NCI-H446 treated with DMSO at 0.1 percent for 48 hours (cell line): ENCODE measurements at places on chromosomes 6 and 20.

GRCh38 chr6:99789767-99790166, 183.1 kb downstream of the PRDM13 start:
- no peak for DNase-seq

- no peak for DNase-seq
Measured at GRCh38 chr20:44683263-44684046, 31.7 kb upstream of the CCN5 start.

DNA sequence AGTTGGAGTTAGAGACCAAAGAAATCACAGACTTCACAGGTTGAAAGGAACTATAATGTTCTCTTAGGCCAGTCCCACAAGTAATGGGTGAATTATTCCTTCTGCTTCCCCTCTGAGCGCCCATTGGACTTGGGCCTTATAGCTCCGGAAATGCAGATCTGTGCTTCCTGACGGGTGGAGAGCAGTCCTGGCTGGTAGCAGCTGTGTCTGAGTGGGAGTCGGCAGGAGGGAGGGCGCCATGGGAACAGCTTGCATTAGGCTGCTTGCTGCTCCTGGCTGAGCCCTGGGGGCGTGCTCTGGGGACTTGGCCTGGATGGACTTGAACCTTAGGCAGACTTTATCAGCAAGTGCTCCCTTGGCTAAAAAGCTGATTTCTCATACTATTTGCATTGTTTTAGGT, 18.4 kb upstream of the NUP153 start:
- DNase-seq = peak; percentile 69

DNA sequence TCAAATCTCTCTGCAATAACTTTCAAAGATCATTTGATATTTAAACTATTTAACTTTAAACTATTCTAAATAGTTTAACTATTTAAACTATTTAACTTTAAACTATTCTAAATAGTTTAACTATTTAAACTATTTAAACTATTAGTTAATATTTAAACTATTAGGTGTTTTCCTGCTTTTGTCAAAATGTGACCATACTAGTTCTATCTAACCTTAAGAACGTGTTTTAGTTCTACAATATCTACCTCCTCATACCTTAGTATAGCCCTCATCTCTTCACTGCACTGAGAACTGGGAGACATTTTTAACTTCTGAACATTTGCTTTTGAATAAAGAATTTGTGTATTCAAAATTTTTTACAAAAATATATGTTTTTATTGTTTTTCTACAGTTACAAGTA, 429.1 kb downstream of the ADGRB3 start:
- no peak for DNase-seq

- no peak for DNase-seq
Measured at GRCh38 chr6:155765275-155766194, 309.9 kb upstream of the NOX3 start.

DNA sequence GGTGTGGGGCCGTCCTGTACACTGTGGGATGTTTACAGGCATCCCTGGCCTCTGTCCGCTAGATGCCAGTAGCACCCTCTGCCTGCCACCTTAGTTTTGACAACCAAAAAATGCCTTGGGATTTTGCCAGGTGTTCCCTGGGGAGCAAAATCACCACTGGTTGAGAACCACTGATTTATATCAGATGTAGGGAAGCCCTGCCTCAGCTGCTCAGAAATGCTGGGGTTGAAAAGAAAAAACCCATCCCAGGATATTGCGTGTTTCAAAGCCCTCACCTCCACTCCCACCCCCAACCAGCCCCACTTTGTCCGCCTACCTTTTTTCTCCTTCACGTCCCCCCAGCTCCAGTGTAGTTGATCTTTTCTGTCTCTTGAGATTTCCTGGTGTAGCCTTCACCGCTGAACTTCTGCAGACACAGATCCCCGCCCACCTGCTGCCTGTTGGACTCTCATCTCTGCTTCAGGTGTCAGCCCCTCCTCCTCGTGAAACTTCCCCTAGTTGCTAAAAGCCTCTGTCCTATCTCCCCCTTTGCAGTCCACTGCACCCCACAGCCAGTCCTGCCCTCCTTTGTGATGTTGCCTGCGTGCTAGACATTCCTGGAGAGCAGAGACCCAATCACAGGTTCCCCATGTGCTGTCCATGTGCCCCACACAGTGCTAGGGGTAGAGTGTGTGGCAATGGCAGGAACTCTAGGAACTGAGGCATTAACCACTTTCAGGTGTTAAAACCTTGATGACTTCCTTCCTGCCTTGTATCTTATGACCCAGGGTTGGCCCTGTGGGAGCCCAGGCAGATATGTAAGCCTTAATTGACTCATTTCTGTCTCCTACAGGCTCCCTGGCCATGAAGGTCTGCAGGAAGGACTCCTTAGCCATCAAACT, 98.9 kb downstream of the TBC1D7 start:
- no peak for DNase-seq

DNA sequence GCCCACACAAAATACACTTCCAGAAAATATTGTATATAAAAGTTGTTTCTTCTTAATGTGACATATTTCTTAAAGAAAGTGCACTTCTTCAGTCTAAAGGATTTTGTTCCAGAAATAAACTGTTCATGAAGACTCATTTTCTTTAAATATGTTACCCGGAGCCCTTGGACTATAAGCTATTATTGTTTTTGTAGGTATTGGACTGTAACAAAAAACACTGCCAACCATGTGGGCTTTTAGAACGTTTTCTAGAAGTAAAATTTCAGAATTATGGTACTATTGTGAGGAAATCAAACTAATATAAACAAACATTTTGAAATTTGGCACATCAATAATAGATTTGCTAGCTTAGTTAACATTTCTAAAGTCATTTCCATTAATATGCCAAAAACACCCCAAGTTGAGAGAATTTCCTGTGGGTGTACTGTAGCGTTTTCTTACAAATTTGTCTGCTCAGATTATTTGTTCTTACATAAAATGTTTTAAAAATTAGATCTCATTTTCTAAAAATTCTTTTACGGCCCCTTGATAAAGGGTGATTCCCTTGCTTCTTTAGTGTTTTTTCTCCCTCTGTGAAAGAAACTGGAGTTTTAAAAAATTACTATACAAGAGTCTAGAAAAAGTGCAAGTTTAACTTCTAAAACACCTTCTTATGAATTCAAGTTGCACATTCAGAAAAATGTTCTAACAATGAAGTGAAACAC, 3.4 kb downstream of the NKX2-4 start:
- no peak for DNase-seq

- no peak for DNase-seq
Measured at GRCh38 chr20:25318471-25319240, 70.8 kb downstream of the PYGB start.

DNA sequence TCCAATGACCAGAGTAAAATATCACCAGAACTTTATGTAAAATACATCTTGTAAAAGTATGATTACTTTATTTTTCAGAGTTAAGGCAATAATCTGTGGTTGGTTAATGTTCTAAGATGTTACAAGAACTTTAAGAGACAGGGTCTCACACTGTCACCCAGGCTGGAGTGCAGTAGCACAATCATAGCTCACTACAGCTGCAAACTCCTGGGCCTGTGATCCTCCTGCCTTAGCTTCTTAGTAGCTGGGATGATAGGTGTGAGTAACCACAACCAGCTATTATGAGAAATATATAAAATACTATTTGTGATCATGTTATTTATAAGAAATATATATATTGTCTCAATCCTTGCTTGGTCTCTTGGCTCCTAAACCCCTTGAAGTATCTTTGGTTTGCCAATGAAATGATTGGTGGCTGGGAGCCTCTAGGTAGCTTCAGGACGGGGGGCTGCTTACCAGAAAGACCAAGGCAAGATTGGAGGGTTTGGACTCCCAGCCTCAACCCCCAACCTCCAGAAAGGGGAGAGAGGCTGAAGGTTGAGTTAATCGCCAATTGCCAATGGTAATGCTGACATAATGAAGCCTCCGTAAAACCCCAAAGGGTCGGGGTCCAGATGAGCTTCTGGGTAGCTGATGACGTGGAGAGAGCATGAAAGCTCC, 15.4 kb downstream of the SOD2 start:
- DNase-seq = no peak

DNA sequence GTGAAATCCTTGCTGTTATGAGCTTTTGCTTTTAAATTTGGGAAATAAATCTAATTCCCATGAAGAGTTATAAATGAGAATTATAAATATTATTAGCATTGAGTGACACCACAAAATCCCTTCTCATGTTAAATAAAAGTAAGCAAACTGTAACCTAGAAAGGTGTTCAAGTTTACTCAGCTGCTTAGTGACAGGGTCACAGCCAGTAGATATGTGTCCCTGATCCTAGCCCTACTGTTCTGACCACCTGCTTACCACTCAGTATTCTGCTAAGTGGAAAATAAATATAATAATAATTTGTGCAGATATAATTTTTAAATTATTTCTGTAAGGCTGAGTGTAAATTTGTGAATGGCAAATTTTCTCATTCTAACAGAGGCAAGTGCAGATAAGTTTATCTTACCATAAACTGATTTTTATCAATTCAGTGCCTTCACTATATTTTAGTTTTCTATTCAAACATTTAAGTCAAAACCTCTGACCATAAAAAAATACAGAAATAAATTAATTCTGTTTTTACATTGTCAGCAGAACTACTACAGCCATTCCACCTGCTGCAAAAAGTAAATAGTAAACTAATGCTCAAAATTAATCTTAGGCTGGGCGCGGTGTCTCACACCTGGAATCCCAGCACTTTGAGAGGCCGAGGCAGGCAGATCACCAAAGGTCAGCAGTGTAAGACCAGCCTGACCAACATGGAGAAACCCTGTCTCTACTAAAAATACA, 118.2 kb downstream of the TENT5A start:
- no peak for DNase-seq

DNA sequence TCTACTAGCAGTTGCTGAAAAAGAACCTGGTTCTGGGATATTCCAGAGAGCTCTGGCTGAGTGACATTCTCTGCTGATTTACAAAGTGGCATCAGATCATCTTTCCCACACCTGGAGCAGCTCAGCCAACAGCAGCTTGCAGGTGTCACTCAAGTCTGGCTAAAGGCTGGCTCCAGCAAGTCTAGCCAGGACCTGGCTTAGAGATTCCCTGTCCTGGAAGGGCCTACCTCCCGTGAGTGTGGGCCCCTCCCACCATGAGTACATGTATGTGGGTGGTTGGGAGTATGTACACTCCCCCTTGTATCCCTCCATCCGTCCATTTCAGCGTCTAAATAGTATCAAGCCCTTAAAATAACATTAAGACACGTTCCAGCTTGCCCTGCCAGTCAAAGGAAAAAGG, 539.3 kb upstream of the ID4 start:
- DNase-seq = no peak

GRCh38 chr6:159127701-159128100, 41.5 kb upstream of the FNDC1 start:
- no peak for DNase-seq

DNA sequence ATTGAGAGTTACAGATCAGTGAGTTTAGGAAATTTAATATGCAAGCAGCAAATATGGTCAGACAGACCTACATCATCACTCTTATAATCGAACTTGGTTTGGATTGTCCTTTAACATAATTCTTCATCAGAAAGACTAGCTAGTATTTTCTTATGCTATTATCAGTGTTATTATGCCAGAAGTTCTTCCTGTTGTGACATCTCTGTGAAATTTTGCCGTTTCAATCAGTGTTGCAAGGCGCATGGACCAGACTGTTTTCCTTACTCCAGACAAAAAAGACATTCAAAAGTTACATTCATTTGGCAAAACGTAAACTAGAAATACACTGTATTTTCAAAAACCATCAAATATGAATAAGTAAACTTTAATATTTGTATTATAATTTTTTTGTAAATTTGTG, 5.7 kb upstream of the TENT5A start:
- DNase-seq = no peak

GRCh38 chr6:168242940-168243225, 76.7 kb downstream of the DACT2 start:
- DNase-seq = no peak

DNA sequence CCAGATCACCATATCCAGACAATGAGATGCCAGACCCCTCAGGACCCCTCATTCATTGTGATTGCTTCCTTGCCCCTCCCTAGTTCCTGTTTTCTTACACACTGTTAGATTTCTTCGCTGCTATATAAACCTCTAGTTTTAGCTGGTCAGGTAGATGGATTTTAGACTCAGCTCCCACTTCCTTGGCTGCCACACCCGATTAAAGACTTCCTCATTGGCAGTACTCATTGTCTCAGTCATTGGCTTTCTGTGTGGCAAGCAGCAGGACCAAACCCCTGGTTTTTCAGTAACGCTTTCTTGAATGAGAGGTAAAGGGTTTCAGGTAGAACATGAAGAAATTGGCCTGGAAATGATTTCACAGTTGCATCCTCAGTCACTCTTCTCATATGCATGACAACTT, 47.9 kb downstream of the QRSL1 start:
- no peak for DNase-seq

- DNase-seq = no peak
Measured at GRCh38 chr6:107118976-107119375, 3.7 kb upstream of the BEND3 start.

- DNase-seq = no peak
Measured at GRCh38 chr6:159056899-159057298, 12.1 kb upstream of the TAGAP start.

- no peak for DNase-seq
Measured at GRCh38 chr6:89978749-89979145, 84.5 kb downstream of the GJA10 start.

GRCh38 chr6:55713436-55713835, 134.4 kb upstream of the HMGCLL1 start:
- no peak for DNase-seq

GRCh38 chr6:97870273-97870672, 587.3 kb upstream of the MMS22L start:
- no peak for DNase-seq

GRCh38 chr20:36998652-36999051, 47.1 kb upstream of the SAMHD1 start:
- no peak for DNase-seq

- DNase-seq = no peak
Measured at GRCh38 chr6:123213921-123214320, 217.9 kb downstream of the CLVS2 start.

GRCh38 chr20:7146552-7147219, 379.2 kb downstream of the BMP2 start:
- DNase-seq = no peak

DNA sequence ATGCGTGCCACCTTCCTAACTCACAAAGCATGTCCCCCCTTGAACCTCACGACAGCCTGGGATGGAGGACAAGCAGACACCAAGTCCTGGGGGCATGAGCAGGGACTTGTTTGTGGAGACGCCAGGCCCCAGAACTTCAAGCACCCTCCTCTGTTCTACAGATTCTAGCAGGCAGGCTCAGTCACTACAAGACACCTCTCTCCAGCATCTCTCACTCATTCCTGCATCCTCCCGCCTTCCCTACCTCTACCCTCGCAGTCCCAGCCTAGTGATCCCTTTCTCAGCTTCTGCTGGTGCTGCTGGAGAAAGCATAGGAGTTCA, 3.7 kb downstream of the LRP11 start:
- no peak for DNase-seq

- DNase-seq = no peak
Measured at GRCh38 chr6:105884426-105884825, 201.7 kb upstream of the PRDM1 start.

GRCh38 chr6:11770546-11771466, 7.8 kb downstream of the ADTRP start:
- no peak for DNase-seq

GRCh38 chr6:21199262-21199661, 394.3 kb upstream of the SOX4 start:
- peak; percentile 75 for DNase-seq

- no peak for DNase-seq
Measured at GRCh38 chr6:137087902-137088301, 43.1 kb upstream of the IL20RA start.

- DNase-seq = no peak
Measured at GRCh38 chr6:20983961-20984360, 449.7 kb downstream of the CDKAL1 start.
